Skeletal muscle cell (primary cell): ENCODE measurements at places on chromosomes 2 and 18.

GRCh38 chr2:61354543-61355197 is 116.2 kb downstream of the USP34 start:
- DNase-seq: no peak

DNA sequence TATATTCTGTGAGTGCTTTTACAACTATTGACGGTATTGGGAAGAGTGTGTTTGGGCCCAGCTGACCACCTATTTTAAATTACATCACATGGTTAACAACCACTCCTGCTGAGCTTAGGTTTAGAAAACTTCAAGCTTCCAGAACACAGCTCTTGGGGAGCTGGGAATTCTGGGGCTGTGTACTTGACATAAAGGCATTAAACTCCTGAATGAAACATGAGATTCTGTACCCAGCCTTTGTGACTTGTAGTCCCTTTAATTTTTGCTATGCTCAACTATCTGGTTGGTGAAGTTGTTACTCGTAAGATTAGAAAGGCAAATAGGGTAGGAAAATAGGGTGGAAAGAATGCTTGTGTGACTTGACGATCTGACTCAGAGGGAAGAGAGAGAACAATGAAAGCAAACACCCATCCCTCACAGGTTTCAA is 66.9 kb downstream of the LTBP1 start:
- DNase-seq: no peak

GRCh38 chr2:19710230-19710629 is 191.6 kb downstream of the TTC32 start:
- no peak for DNase-seq

GRCh38 chr2:70095720-70096670 is 8.7 kb downstream of the PCBP1 start:
- DNase-seq: no peak

DNA sequence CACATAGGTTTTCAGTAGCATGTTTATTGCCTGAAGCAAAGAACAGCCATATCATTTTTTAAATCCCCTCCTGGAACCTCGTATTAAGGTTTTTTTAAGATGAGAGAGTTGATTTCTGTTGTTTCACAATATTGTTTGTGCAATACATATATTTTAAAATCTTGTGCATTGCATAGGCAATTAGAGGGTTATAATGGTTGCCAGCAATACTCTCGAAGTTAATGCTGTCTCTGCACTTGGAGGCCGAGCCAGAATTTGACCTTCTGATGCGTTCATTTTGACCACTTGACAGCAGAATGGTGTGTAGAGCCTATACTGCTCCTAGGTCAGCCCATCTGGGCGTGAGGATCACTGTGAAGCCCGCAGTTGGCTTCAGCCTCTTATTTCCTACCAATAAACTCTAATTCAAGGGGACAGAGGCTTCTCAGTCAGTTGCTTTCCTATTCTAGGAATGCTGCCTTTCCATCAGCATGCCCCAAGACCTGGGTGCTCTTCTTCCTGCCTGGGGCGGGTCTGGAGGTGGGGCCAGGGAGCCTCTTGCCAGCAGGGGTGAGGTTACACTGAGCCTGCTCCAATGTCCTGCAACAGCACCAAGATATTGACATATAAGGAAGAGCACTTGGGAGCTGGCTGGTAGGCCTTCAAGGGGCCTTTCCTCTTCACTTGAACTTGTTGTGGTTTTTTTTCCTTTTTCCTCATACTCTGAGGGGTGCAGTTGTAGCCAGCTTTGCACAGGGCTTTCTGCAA is 91.4 kb upstream of the BCL2L11 start:
- no peak for DNase-seq

GRCh38 chr2:207394203-207394781 is 135.5 kb upstream of the CREB1 start:
- DNase-seq: peak; percentile 69

GRCh38 chr2:231429901-231430300 is 34.4 kb downstream of the NCL start:
- DNase-seq: no peak

DNA sequence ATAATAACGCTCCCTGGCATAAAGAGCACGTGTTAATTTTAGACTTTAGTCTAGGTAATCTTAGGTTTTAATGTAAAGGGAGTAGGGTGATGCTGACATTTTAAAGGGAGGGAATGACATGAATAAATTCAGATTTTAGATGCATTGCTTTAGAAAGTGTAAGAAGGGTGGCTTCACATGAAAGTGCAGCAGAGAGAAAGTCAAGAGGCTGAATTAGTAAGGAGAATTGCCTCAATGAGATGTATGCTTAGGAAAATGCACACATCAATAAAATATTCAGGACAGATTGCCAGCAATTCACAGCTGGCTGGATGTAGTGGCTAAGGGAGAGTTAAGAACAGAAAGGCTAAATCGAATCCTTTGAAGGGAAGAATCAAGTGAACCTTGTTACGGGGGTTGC is 165.5 kb upstream of the CDH19 start:
- no peak for DNase-seq

DNA sequence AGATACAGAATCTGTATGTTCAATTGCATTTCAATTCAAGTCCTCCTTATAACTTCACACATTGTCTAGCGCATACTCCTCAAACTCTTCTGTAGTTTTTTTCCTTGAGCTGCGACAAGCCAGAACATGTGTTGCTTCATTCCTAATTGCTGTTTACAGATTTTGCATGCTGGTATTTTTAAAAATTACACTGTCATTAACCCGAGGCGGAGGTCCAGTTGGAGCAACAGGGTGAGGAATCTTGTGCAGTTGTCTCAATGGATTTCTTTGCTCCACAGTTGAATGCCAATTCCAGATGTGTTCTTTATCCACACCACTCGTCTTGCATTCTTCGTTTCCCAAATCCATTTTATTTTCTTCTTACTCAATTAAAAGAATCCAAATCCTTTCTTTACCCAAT is 16.4 kb upstream of the SERPINB13 start:
- DNase-seq: no peak

- no peak for DNase-seq
Measured at GRCh38 chr2:232981356-232981755, 31.7 kb downstream of the NGEF start.

DNA sequence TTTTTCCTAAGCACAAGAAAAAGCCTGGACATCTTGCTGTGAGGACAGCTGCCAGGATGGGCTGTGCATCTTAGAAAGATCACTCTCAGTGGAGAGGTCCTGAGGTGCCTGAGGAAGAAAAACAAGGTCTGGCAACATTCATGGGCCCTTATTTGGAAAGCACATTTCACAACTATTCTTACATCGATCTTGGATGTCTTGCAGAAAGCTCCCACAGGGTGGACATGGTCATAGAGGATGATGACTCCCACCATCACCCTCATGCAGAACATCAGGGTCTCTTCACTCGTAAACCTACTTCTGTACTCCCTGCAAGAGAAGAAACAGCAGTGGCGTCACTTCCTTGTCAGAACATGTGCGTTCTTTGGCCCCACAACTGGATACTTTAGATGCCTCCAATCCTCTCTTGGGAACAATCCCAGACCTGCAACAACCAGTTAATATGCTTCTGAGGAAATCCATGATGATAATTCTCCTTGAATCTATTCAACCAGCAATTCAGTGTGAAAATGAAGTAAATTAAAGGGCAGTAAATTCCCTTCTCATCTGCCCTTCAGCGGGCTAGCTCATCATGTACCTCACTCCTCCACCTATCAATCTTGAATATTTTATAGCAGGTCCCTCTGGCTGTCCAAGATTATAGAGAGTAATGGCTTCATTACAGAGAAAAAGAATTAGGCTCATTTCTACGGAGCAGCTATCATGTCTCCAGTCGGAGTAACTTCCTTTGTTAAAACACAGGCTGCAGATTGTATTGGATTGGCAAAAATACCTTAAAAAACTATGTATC is 106.2 kb downstream of the CYRIA start:
- no peak for DNase-seq

DNA sequence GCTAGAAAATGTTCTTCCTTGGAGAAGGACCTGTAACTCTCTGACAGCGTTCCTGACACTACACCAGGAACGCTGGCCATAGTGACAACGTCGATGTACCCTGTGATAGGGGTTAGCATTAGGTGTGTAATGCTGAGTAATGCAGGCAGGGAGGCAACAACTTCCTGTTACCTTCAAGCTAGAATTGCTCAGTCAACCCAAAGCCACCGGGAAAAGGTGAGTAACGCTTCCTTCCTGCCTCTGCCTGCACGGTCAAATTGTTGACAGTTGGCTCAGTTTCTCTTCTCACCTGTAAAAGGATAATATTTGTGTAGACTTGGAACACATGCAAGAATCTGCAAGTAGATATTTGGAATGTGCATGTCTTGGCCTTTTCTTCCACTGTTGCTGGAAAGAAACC is 12.7 kb downstream of the FAM110C start:
- DNase-seq: no peak

- no peak for DNase-seq
Measured at GRCh38 chr18:67735506-67735905, 219.0 kb upstream of the DSEL start.

DNA sequence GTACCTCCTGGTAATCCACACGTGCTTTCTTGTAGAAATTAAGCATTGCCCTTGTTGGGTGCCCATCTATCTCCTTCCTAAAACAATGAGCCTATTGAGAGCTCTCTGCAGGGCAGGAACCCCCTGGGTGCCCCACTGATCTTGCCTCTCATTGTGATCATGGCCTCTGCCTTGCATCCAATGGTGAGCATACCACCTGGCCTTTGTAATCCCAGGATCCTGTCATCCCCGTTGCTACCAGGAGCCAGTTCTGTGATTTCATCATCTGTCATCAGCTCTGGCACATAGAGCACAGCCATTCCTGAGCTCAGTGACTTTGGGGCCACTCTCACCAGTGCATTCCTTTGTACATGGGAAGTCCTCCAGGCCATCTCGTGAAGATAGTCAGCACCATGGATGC is 381.0 kb upstream of the ID2 start:
- no peak for DNase-seq

DNA sequence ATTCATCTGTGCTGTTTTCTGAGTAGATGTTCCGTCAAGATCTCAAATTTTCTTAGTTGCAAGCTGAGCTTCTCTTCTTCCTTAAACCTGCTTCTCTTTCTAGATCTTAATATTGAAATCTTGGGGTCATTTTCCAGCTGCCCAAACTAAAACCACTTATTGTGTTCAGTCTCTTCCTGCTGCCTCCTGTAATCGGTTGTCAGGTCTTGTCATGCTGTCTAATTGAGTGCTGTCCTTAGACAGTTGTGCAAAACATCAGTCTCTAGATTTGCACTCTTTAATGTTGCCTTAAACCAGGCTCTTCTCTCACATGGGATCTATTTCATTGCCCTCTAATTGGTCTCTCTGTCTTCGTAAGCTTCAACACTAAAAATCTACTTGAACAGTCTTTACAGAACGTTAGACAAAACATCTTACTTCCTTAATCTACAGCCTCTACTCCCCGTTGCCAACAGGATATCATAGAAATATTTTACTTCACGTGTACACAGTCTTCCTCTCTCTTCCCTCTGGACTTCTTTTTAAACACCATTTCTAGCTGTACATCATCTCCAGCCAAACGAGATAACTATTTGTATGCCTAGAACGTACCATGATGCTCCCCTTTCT is 34.9 kb downstream of the GPD2 start:
- no peak for DNase-seq

GRCh38 chr2:146873646-146874259 is 971.1 kb upstream of the ACVR2A start:
- no peak for DNase-seq

DNA sequence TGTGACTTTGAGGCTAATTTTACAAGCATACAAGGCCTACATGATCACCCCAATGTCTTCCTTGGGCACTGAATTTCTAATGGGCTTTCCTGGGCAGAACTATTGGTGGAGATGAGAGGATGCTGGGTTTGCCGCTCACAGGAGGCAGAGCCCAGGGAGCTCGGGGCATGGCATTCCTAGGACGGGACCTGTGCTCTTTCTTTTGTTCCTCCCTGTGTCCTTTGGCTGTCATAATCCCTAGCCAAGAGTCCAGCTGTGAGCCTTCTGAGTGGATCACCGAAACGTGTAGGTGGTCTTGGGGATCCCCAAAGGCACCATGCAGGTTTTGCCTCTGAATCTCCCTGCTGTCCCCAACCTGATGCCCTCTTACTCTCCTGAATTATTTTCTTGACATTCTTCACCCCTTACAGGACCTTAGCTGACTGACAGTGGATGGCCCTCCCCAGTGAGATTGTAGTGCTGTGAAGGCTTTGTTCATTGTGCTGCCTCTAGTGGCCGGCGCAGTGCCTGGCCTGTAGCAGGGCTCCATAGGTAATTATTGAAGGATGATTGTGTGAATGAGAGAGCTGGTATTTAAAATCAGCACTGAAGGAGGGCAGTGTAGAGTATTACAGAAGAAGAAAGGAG is 221.9 kb downstream of the ZNF407 start:
- DNase-seq: no peak

- DNase-seq: no peak
Measured at GRCh38 chr2:105287692-105288091, 41.8 kb downstream of the TGFBRAP1 start.

GRCh38 chr2:189553504-189554088 is 27.0 kb downstream of the SLC40A1 start:
- no peak for DNase-seq

- DNase-seq: no peak
Measured at GRCh38 chr2:169438466-169439072, 40.7 kb upstream of the BBS5 start.

DNA sequence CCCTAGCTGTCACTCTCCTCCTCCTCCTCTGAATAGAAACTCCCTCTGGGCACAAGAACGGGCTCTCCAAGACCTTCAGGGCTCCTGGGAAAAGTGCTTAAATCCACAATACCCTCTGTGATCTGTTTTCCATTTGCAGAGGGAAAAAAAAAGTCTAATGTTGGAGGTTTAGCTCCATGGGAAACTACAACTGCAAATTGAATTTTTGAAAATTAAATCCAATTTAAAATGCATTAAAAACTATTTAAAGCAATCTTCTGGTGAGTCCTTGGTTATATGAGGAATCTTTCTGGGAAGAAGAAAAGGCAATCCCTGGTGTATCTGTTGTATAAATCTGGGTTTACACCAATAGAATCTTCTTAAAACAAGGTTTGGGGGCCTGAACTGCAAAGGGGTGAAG is 64.3 kb downstream of the NCKAP5 start:
- DNase-seq: no peak

DNA sequence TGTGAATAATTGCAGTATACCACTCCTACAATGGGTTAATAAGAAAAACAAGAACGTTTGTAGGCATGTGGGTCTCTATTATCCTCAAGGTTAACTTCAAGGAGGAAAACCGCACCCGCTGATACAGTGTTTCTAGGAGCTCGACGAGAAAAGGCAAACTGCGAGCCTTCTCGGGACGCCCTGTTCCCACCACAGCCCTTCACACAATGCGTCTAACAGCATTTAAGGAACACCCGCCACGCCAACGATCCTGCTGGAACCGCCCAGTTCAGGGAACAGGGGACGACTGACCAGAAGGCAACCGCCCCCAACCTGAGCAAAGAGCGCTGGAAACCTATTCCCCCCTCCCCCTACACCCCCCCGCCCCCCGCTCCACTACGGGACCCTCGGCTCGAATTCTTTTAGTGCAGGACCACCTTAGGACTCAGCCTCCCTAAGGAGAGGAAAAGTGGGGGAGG is 710 bp upstream of the TMSB10 start:
- peak; percentile 81 for DNase-seq

- no peak for DNase-seq
Measured at GRCh38 chr2:52365946-52366345, 1334.0 kb upstream of the NRXN1 start.
